ENCODE measurements at places on chromosomes 2 and 18. TPM values are rescaled to one million over a fixed set of nuclear protein-coding genes. Genes with fewer than 3 reads are reported as not detected.

EMILIN1 gene
- total RNA-seq = 0.29 TPM

TRAF3IP1 gene
- total RNA-seq = 6.1 TPM

DNA sequence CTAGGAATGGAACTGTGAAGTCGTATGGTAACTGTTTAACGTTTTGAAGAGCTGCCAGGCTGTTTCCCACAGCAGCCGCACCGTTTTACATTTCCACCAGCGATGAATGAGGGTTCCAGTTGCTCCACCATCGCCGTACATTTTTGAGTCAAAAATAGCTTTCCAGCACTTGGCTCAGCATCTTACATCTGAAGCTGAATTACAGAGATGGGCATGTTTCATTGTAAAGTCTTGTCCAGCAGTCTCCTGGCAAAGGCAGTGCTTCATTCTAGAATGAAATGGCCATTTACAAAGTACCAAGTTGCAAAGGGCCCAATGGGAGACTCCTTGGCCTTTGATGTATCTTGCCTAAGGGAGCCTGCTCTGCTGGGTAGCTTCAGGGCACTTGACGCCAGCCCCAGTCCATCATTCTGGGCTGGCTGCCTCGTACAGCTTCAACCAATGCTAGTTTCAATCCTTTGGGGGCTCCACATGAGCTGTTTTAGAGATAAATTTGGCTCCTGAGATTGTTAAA, 45.1 kb downstream of the ATIC start:
- peaks cover 31% of the 10 kb centered on the region for H3K36me3 ChIP-seq
- no peak overlapping the region for H3K27ac ChIP-seq
- no peaks in the 10 kb centered on the region for H3K27me3 ChIP-seq

DNA sequence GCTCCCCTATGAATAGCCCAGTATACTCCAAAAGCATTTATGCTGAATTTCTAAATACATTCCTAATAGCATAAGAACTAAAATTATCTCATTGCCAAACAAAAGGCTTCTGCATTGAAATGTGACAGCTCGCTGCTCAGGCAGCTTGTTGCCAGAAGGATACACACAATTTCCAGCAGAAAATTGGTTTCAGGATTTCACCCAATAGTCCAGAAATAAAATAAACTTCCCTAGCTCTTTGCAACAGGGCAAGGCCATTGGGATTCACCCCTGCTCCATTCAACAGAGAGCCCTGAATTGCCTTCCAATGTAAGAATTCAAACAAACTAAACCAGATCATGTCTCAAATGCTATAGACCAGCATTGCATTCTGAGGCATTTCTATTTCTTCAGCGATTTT, 70.7 kb downstream of the RBM43 start:
- peaks cover 4% of the 10 kb centered on the region for H3K4me1 ChIP-seq
- H3K36me3 ChIP-seq = no peaks in the 10 kb centered on the region
- no peak overlapping the region for H3K27ac ChIP-seq

- H3K36me3 ChIP-seq = no peaks in the 10 kb centered on the region
- no peaks in the 10 kb centered on the region for H3K4me1 ChIP-seq
- no peak overlapping the region for H3K27ac ChIP-seq
- DNase-seq = no peak
- no peaks in the 10 kb centered on the region for H3K27me3 ChIP-seq
- H3K4me3 ChIP-seq = no peak overlapping the region
Measured at GRCh38 chr2:158357699-158358098, 98.9 kb downstream of the CCDC148 start.

SERPINB4 gene
- not detected for total RNA-seq

DNA sequence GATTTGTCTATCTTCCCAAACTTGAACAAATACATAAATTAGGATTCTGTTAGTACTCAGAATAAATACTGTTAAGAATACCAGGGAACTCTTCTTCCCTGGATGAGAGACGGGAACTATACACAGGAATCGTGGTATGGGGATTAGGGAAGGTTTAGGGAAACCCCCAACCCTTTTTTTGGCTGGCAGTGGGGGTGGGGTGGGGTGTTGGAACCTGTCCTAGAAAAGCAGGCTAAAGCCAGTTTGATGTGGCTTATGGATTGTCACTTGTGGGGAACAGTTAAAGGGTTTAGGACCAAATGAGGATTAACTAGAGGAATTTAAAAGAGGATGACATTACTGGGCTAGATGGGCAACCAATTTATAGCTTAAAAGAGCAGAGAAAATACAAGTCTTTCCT, 1.8 kb downstream of the SLC4A10 start:
- H3K27ac ChIP-seq = no peak overlapping the region
- H3K4me1 ChIP-seq = peaks cover 18% of the 10 kb centered on the region
- no peaks in the 10 kb centered on the region for H3K36me3 ChIP-seq
- peaks cover 31% of the 10 kb centered on the region for H3K27me3 ChIP-seq

DNA sequence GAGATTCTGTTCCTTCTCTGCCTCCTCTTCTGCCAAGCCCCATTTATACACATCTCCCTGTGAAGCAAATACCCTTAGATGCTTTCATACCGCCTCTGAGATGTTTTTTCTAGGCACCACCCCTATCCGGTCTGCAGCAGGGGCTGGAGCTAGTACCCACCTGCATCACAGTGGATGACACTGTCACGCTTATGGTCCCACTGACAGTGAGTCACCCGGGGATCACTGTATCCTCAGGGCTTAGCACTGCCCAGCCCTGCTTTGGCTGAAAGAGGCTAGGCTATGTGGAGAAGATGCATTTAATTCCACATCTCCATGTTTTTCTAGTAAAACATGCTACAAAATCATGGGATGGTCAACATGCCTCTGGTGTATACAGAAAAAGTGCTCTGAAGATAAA, 9.9 kb downstream of the FABP1 start:
- H3K36me3 ChIP-seq = no peaks in the 10 kb centered on the region
- DNase-seq = no peak
- H3K27me3 ChIP-seq = no peaks in the 10 kb centered on the region
- no peak overlapping the region for H3K4me3 ChIP-seq
- H3K4me1 ChIP-seq = no peaks in the 10 kb centered on the region
- H3K27ac ChIP-seq = no peak overlapping the region

GRCh38 chr2:1249897-1250687, 163.2 kb upstream of the TPO start:
- no peak overlapping the region for H3K27ac ChIP-seq
- H3K4me1 ChIP-seq = peaks cover 6% of the 10 kb centered on the region
- no peaks in the 10 kb centered on the region for H3K36me3 ChIP-seq
- peaks cover 7% of the 10 kb centered on the region for H3K27me3 ChIP-seq

DNA sequence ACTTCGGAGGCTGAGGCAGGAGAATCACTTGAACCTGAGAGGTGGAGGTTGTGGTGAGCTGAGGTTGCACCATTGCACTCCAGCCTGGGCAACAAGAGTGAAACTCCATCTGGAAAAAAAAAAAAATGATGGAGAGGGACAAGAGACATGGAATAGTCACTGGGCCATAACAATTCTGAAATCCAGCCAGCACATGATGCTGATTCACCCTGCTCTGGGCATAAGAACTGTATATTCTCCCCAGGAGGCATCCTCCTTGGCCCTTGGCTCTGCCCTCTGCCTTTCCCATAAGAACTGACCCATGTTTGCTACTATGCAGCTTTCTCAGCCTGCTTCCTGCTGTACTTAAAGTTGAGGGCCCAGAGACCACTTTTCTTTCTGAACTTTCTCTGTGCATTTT, 297.7 kb downstream of the GBX2 start:
- no peaks in the 10 kb centered on the region for H3K4me1 ChIP-seq
- H3K4me3 ChIP-seq = no peak overlapping the region
- DNase-seq = no peak

- no peak for DNase-seq
- no peaks in the 10 kb centered on the region for H3K36me3 ChIP-seq
- H3K27me3 ChIP-seq = no peaks in the 10 kb centered on the region
- H3K4me1 ChIP-seq = no peaks in the 10 kb centered on the region
- no peak overlapping the region for H3K27ac ChIP-seq
Measured at GRCh38 chr2:146123714-146124113, 1603.8 kb upstream of the ZEB2 start.

DNA sequence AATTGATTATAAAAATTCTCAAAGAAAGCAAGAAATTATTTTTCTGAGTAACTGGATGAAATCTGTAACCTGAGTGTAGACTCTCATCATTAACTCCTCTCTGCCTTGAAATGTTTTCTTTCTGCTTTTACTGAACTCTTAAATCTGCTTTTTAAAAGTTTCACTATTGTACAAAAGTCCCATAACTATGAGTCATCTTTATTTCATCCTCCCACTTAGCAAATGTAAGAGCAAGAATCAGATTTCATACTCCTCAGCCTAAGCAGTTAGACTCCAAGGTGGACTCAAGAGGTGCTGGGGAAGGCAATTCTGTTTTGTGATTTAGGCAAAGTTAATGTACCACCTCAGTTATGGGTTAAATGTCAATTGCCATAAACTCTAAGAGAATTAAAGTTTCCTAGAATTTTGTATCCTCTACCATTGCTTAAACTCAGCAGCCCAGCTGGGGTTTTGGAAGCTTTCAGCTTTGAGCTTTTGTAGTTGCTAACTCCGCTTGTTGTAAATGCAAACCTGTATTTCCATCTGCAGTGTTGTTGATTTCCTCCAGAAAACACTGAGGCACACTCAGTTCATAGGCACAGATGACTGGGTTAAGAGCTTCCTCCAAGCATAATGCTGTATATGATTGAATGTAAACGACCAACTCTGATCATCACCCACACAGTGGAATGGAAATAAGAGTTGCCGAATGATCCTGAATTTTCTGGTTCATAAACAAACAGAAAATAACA, 268.8 kb downstream of the ARHGAP15 start:
- H3K27me3 ChIP-seq = no peaks in the 10 kb centered on the region
- no peak overlapping the region for H3K4me3 ChIP-seq
- peak overlapping the region; percentile 11 for H3K27ac ChIP-seq
- DNase-seq = no peak
- H3K4me1 ChIP-seq = peaks cover 47% of the 10 kb centered on the region
- H3K36me3 ChIP-seq = peaks cover 6% of the 10 kb centered on the region

FOXD4L1 gene
- not detected for total RNA-seq

- H3K27me3 ChIP-seq = peaks cover 18% of the 10 kb centered on the region
- no peak overlapping the region for H3K4me3 ChIP-seq
- H3K27ac ChIP-seq = no peak overlapping the region
- no peaks in the 10 kb centered on the region for H3K4me1 ChIP-seq
Measured at GRCh38 chr2:71734620-71735019, 281.3 kb downstream of the DYSF start.

- no peak for DNase-seq
- peaks cover 6% of the 10 kb centered on the region for H3K4me1 ChIP-seq
- H3K36me3 ChIP-seq = no peaks in the 10 kb centered on the region
- no peak overlapping the region for H3K4me3 ChIP-seq
Measured at GRCh38 chr2:135009339-135009738, 37.9 kb downstream of the MAP3K19 start.

BOLL gene
- total RNA-seq = 0.12 TPM

TMEM169 gene
- 0.81 TPM for total RNA-seq

DNA sequence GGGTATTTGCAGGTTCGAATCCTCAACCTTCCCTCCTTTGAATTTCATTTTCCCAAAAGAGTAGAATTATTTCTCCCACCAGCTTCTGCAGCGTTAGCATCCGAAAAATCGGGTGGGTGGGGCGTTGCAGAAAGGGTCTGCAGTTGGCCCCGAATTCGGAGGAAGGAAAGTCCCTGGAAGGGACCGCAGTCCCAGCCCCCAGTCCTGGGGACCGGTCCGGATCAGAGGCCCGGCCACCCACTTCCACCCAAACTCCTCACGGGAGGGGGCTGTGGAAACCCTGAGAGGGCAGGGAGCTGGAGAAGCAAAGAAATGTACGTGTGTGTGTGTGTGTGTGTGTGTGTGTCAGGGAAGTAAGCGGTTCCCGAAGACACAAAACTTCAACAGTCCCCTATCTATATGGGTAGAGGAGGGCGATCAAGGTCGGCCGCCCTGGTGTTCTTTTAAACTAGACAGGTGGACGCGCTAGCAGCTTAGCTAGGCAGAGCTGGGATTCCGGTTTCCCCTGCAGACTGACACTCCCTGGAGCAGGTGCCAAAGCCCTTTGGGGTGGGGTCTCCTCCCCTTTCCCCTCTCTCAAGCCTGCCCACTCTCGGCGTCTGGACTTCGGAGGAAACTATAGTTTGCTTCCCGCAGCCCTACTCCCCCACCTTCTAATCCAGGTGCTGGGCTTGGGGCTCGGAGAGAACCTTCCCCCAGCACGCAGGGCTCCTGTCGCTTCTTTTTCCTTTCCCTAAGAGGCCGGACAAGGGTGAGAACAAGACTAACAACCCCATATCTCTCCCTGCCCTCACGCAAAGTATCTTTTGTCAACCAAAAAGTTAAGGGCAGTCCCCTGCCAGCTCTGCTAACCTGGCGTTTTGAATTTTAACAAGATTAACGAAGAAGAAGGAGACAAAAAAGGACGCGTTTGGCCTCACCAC, 4.8 kb upstream of the ONECUT2 start:
- peaks cover 76% of the 10 kb centered on the region for H3K27me3 ChIP-seq
- peaks cover 5% of the 10 kb centered on the region for H3K36me3 ChIP-seq
- DNase-seq = no peak
- H3K4me1 ChIP-seq = peaks cover 28% of the 10 kb centered on the region
- no peak overlapping the region for H3K4me3 ChIP-seq

DNA sequence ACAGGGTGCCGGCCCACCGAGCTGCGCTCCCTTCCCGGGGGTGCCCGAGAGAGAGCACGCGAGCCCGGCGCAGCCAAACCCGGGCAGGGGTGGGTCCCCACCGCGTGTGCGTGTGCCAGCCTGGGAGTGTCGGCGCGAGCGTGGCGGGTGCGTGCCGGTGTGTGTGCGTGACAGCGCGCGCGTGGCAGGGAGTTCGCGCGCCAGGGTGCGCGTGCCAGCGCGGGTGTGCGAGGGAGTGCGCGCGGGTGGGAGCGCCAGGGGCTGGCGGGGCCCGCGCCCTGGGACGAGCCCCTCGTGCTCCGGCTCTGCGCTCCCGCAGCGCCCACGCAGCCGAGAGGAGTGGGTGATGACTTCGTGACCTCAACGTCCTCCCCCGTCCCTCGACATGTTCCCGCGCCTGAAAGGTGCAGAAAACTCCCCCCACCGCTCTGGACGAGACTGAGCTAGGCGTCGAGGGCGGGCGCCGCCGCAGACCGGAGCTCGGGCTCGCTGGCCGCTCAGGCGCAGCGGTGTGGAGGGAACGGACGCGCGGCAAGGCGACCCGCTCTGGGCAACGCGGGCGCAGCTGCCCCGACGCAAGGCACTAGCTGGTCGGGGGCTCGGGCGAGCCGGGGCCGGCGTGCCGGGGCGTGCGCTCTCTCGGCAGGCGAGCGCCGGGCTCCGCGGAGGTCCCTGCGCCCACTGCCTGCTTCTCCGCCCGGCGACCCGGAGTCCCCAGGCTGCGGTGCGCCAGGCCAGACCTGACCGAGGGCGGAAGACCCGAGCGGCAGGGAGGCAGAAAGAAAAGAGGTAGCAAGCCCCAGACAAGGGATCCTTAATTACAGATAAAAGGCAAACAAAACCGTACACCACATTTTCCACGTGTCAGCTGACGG, 582.8 kb downstream of the ZEB2 start:
- no peak overlapping the region for H3K27ac ChIP-seq
- H3K4me1 ChIP-seq = peaks cover 7% of the 10 kb centered on the region
- H3K36me3 ChIP-seq = no peaks in the 10 kb centered on the region
- H3K4me3 ChIP-seq = peak overlapping the region; percentile 46
- peak; percentile 28 for DNase-seq
- peaks cover 49% of the 10 kb centered on the region for H3K27me3 ChIP-seq

CCDC74B gene
- 3.7 TPM for total RNA-seq

- no peak overlapping the region for H3K27ac ChIP-seq
- H3K4me1 ChIP-seq = no peaks in the 10 kb centered on the region
- no peak for DNase-seq
- H3K36me3 ChIP-seq = no peaks in the 10 kb centered on the region
Measured at GRCh38 chr2:29900971-29901633, 20.3 kb downstream of the ALK start.

AGXT gene
- total RNA-seq = not detected

Data from activated naive CD4-positive, alpha-beta T cell treated with anti-CD3 and anti-CD28 coated beads for 36 hours (primary cell).